Stimulated activated CD8-positive, alpha-beta memory T cell treated with anti-CD3 and anti-CD28 coated beads, Interleukin-4, amount 100 ng/mL, for 1 hour (primary cell): ENCODE measurements at places on chromosomes 7 and 10.

- no peak for DNase-seq
Observed at GRCh38 chr10:30538086-30538485, 91.5 kb downstream of the LYZL2 start.

DNA sequence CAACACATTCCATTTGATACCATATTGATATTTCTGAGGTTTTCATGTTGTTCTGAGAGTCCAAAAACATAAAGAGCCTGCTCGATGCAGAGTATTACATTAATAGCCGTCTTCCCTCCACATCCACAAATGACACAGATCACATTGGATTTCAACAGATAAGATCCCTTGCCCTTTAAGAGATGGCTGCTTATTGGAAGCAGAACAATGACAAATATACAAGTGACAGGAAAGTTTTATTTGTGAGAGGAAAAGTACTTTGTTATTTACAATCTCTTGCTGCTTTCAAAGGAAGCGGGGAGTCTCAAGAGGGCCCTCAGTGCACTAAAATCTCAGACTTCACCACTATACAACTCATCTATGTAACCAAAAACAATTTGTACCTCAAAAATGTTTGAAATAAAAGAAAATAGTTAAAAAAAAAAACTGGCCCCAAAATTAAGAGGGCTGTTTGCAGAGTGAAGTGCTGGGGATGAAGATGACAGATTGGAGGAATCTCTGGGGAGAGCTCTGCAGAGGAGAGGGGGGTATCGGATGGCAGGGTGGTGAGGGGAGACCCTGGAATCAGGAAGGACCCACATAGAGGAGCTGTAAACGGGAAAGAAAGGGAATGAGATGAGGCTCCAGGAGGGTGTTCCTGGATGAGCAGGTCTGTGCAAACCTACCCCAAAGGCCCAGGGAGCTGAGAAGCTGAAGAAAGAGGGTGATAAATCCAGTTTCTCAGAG, 42.5 kb upstream of the ZNF438 start:
- DNase-seq: no peak

DNA sequence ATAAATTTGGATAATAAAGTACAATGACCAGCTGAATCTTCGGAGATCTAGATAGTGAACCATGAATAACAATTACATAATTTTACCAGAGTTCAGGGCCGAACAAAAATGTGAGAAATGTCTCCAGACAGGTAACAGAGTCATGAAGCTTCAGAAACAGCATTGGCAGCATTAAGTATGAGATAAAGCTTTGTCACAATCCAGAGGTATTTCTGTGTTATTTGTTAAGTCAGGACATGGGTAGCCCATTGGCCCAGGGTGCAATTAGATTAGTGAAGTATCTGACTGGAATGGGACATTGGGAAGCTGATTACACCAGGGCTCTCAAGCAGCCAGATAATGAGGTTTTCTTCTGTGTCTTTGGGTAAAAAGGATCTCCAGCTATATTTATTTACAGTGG, 184.2 kb upstream of the PPP1R3A start:
- DNase-seq: no peak

GRCh38 chr10:21737106-21737505, 203.1 kb downstream of the MLLT10 start:
- DNase-seq: no peak

GRCh38 chr10:80685355-80685754, 147.7 kb downstream of the SH2D4B start:
- no peak for DNase-seq

DNA sequence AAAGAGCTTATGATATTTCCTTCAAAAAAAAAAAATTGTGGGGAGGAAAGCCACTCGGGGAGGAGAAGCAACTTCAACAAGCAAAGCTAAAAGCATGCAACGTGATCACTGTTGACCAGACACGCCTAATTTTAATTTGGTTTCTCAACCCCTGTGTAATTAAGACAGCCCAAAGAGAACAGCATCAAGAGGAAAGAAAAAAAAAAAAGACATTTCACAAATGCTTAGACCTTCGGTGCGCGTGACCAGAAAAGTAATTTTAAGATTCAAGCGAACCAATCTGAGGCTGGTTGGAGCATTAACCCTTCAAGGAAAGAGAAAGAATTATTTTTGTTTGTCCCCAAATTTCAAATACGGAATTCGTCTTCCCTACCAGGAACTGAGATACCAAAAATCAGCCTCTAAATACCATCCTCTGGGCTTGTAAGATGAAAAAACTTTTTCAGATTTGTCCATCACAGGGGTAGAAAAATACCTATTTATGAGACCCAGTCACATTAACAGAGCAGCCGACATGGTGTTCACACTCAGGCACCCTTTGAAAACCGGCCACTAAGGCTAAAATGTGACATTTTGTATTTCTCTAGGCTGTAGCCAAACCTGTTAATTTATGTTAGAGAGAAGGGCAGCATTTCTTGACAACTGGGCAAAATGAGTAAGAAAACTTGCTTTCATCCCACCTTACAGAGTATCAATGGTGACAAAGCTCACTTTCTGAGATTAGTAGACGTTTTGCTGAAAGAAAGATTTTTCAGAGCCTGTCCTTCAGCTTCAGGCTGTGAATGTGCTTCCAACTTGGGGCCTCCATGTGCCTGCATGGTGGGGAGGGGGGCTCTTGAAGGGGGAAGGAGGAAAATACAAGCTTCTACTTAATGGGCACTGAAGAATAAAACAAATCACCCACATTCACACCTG, 179.9 kb upstream of the KLF14 start:
- no peak for DNase-seq

DNA sequence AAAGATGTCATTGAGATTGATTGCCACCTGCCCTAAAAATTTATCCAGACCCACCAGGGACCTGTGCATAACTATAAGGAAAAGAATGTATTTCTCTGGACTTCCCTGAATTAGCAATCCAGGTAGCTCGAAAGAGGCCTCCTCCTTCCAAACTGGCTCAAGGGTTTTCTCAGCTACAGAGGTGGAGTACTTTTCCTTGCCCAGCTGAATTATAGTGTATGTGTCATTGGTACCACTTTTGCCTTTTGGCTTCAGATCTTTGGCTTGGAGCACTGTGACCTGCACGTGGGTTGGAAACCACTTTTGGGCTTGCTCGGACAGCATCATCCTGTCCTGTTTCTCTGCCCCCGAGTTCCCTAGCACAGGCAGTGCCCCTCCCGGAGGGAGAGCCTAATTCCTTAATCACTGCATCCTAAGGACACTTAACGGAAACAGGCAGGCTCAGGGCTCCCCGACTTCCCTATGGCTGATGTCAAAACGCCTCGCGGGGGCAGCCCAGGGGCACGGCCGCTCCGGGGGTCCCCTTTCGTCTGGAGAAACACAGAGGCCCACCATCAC, 825 bp downstream of the RAB11FIP2 start:
- no peak for DNase-seq

DNA sequence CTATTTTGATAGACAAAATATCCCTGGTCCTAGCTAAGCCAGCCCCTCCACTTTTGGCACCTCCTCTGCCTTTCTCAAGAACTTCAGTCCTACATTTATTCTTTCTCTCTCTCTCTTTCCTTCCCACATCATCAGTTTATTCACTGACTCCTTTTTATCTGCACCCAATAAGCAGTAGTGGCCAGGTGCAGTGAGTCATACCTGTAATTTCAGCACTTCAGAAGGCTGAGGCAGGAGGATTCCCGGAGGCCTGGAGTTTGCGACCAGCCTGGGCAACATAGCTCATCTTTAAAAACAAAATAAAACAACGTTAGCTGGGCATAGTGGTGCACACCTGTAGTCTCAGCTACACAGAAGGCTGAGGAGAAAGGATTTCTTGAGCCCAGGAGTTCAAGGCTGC, 19.4 kb upstream of the NRP1 start:
- DNase-seq: no peak

- no peak for DNase-seq
Observed at GRCh38 chr7:68107261-68107660, 1110.6 kb downstream of the TYW1 start.

GRCh38 chr10:78148216-78148960, 114.7 kb downstream of the RPS24 start:
- no peak for DNase-seq

DNA sequence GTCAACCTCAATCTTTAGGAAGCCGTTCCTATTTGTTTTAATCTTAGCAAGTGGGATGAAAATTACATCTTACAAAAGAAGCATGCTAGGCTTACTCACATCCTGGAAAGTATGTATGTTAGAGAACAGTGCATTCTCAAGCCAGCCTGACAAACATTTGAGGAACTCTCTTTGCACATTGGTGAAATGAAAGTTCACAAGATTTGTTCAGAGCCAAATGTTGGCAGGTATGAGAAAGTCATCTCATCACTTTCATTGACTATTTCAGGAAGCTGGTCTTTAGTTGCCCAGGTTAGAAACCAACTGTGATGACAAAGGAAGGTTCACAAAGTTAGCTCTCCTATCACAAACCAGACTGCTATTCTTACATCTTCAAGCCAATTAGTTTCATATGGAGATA, 57.1 kb downstream of the ABCB1 start:
- DNase-seq: no peak

DNA sequence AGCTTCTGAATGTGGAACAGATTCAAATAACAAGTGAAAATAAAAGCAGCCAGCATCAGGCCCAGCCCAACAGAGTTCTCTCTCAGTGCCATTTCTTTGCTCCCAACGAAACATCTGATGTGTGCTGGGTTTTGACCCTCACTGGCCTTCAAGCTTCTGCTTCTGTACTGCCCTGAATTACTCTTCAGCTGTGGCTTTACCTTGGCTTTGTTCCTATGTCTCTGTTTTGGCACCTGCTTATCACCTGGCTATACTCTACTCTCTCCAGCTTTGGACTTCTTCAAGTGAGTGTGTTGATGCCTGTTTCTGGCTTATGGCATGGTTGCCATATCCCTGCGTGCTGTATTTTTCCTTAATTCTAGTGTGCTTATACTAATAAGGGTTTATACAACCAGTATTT, 768.3 kb downstream of the SORCS1 start:
- no peak for DNase-seq

- no peak for DNase-seq
Observed at GRCh38 chr7:117839507-117839906, 33.7 kb downstream of the CTTNBP2 start.

DNA sequence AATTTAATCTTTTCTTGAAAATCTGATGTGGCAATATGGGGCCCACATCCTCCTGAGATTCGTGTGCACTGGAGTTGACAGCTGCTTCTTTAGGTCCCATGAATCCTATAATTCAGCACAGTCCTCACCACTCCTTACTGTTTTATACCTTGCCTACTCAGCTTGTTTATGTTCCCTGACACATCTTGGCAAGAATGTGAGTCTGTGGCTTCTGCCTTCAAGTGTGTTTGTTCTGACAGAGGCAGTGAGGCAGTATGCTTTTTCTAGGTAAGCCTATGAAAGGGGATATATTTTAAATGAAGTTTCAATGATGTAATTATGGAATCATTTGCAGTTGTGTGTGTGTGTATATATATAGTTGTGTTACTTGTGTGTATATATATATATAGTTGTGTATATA, 106.4 kb downstream of the AMPH start:
- DNase-seq: no peak

DNA sequence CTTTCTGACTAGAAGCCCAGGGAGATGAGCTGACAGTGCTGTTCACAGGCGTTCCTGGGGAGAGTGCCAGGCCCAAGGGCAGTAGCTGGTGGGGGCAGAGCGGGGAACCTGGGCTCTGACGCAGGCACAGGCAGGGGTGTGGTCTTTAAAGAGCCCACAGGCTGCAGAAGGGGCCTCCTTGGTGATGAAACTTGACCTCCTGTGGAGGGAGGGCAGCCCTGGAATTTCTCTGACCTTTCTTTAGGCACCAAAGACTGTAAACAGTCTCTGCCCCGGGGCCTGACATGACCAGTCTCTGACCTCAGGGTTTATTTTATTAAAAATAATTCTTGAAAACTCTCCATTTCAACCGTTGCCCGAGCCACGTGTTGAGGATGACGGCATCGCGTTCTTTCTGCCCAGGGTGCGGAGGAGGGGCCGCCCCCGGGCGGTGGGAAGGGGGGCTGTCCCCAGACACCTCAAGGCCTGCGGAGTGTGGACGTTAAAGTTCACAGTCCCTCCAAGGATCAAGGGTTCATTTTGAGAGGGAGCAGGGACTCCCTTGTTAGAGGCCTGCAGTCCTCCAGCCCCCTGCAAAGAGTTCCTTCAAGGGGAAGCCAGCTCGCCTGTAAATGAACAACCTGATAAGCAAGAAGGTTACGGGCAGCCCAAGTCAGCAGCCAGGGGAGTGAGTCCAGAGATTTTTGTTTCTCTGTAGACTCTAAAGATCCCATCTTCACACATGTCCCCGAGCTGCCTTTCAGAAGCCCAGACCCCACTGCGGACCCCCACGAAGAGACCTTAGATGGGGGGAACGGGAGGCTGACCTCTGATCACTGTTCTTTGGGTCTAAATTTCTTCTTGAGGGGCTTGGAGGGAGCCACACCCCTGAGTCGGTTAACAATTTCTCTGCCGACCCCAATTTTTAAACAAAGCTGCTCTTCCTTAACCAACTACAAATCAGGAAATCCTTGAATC, 128.9 kb downstream of the VIPR2 start:
- DNase-seq: no peak

DNA sequence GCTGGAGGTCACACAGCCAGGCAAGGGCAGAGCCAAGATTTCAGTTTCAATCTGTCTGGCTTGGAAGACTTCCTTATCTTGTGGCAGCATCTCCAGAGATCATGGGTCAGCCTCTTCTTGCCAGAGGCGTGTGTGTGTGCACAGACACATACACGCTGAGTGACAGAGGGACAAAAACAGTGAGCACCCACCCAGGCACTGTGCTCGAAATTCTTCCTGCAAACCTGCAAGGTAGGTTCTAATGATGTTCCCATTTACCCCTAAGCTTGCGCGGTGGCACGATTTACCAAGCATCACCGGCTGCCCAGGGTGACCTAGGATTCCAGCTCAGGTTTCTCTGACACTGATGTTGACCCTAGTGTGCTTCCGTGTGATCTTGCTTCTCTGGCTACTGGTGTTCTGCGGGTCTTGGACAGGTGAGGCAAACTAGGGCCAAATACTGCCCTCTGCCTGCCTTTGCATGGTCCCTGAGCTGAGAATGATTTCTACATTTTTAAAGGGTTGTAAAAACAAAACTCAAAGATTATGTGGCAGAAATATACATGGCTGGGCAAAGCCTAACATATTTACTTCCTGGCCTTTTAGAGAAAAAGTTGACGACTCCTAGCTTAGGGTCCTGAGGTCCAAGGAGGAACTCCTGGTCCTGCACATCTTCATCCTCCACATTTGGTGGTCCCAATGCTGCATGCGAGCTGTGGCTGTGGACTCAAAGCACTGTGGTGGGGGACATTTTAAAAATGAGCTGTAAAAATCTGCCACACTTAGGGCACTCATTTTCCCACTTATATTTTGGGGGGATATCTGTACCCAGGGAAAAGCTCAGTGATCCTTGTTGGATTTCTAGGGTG, 268.5 kb downstream of the RPS24 start:
- DNase-seq: no peak

GRCh38 chr7:38822549-38822948, 86.4 kb downstream of the VPS41 start:
- DNase-seq: no peak

DNA sequence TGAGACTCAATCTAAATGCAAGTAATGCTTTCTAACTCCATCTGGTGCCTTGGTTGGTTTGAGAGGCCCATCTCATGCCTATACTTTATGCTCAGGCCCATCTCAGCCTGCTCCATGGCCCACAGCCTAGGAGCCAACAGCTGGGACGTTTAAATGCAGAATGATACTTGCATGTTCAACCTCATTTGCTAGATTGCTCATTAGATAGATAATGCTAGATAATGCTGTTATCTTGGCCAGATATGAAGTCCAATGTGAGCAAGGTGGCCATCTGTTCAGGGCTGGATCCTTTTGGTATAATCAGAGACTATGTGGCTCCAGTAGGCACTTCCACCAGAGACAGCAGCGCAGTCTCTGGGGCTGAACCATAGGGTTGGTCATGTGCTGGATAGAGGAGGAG, 321.6 kb upstream of the PHYHIPL start:
- DNase-seq: no peak

GRCh38 chr7:46775776-46776175, 806.1 kb downstream of the TNS3 start:
- no peak for DNase-seq
